ENCODE measurements at places on chromosomes 16 and 17. TPM values are rescaled to one million over a fixed set of nuclear protein-coding genes. Genes with fewer than 3 reads are reported as not detected.

TSNAXIP1 gene
- 0.60 TPM for total RNA-seq

MPO gene
- total RNA-seq, result not detected

DNA sequence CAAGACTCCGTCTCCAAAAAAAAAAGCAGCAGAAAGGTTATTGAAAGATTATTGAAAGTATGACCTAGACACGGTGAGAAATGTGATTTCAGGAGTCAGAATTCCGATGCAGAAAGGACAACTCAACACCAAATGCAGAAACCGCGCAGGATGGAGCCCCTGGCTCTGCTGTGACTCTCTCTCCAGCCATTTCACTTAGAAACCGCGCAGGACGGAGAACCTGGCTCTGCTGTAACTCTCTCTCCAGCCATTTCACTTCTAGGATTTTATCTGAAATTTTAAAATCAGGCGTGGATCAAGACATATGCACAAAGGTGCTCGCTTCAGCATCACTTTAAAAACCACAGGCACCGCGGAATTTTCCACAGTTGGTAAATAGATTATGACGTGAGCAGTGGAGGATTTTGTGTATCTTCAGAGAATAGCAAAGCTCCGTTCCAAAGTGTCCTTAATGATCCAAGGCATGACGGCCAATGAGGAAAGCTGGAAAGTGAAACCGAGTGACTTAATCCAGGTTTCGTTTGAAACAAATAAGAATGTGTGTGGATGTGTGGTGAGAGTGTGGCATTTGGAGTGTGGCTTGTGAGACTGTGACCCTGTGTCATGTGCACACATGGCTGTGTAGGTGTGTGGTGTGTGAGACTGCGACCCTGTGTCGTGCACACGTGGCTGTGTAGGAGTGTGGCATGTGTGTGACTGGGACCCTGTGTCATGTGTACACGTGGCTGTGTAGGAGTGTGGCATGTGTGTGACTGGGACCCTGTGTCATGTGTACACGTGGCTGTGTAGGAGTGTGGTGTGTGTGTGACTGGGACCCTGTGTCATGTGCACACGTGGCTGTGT is 9.5 kb downstream of the UTS2R start:
- no peak for DNase-seq

DNA sequence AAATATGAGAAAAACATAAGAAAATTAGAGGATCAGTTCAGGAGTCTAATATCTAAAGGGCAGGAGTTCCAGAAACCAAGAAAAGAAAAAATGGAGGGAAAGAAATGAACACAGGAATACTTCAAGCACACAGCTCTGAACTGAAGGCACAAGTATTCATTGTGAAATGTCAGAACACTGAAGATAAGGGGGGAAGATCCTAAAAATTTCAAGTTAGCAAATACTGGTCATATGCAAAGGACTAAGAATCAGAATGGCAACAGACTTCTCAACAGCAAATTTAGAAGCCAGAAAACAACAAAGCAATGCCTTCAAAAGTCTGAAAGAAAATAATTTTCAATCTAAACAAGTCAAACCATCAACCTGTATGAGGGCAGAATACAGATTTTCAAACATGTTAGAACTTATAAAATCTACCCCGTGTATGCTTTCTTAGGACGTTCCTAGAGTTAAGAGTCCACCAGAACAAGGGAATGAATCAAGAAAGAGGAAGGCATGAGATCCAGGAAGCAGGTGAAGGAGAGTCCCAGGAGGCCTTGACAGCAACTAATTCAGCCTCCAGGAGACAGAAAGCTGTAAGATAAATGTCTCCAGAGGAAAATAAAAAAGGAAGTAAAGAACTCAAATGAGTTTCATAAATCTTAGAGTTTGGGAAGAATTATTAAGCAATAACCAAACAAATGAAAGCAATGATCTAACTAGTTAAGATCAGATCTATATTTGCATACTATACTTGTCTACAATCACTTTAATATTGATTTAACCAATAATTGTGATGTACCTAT is 2.8 kb downstream of the BRD7 start:
- no peak for DNase-seq

GRCh38 chr17:42394838-42395237 is 6.6 kb upstream of the STAT3 start:
- no peak for DNase-seq

GRCh38 chr17:40075201-40075941 is 12.6 kb downstream of the THRA start:
- DNase-seq, result peak; percentile 75

Measured in omental fat pad (tissue), 4 donors.